Stimulated activated CD8-positive, alpha-beta memory T cell treated with anti-CD3 and anti-CD28 coated beads, Interleukin-15, amount 100 ng/mL, for 1 hour (primary cell): ENCODE measurements at places on chromosomes 7 and 10.

DNA sequence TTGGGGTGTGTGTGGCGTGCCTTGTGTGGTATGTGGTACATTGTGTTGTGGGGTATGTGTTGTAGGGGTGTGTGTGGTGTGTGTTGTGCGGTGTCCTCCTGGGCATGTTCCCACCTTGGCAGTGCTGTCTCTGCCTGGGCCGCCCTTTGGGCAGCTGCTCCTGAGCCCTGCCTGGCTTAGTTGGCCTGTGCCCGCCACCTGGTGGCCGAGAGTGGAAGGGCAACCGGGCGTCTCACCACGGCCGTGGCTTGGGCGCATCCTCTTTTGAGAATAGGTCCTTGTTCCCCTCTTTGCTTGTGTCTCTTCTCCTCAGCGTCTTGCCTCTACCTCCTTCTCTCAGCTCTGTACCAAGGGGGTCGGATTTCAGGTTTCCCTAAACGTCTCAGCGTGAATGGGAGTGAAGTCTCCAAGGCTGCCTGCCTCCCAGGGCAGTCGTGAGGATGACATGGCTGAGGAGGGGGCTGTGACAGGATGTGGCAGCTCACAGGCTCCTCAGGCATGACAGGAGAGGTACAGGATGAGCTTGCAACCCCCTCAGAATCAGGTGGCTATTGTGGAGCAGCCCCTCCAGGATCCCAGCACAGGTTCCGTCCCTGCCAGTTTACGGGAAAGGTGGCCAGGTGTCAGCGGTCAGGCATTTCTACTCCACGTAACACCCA, 98.4 kb upstream of the PODXL start:
- DNase-seq, result peak; percentile 62

DNA sequence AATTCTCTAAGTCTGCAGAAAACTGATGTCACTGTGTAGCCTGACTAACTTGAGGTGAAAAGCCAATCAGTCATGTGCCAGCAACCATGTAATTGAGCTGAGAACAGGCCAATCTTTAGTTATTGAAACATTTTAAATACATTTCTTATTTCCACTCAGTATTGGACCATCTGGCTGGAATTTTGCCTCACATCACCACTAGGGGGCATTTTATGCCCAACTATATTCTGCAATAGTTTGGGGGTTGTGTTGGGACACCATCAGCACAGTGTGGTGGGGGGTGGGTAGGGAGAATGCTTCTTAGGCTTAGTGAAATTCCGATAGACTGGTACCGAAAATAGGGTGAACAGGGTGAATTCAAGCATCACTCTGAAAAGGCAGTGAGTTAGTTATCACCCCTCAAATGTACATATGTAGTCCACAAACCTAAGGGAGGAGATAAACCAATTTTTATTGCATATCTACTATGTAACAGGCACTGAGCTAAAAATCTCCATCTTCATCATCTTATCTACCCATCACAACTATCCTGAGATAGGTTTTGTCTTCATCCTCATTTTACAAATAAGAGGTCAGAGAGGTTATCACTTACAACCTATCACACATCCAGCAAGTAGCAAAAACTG, 17.8 kb downstream of the NPSR1 start:
- no peak for DNase-seq

GRCh38 chr7:48505051-48505450, 333.8 kb downstream of the ABCA13 start:
- no peak for DNase-seq

GRCh38 chr10:30974355-30974754, 57.3 kb downstream of the ZNF438 start:
- no peak for DNase-seq

GRCh38 chr10:102467971-102468438, 16.7 kb upstream of the C10orf95 start:
- no peak for DNase-seq

DNA sequence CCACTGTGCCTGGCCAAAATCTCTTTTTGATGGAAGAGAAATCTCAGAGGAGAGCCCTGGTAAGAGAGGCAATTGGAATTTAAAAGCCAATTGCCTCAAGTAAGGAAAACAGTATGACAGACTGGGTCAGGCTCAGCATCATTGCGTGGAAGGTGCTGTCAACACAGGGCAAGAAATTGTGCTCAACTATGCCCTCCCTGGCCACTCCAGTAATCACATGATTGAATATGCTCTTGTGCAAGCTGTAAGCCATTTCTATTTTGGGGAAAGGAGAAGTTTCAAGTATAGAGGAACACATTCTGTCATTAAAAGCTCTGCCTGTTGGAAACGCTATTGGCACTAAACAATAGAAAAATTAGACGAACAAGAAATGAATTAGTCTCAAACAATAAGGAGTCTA, 1127.7 kb downstream of the REEP3 start:
- no peak for DNase-seq

DNA sequence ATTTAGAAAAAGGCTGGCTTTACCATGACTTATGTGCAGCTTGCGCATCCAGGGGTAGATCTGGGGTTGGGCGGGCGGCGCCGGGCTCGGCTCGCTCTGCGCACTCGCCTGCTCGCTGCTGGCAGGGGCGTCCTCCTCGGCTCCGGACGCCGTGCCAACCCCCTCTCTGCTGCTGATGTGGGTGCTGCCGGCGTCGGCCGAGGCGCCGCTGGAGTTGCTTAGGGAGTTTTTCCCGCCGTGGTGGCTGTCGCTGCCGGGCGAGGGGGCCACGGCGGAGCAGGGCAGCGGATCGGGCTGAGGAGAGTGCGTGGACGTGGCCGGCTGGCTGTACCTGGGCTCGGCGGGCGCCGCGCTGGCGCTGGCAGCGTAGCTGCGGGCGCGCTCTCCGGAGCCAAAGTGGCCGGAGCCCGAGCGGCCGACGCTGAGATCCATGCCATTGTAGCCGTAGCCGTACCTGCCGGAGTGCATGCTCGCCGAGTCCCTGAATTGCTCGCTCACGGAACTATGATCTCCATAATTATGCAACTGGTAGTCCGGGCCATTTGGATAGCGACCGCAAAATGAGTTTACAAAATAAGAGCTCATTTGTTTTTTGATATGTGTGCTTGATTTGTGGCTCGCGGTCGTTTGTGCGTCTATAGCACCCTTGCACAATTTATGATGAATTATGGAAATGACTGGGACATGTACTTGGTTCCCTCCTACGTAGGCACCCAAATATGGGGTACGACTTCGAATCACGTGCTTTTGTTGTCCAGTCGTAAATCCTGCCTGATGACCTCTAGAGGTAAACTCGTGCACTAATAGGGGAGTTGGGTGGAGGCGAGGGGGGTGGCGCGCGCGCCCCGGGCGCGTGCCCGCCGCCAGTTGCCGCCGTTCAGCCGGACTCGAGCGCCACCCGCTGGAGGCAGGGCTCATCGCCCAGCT, at the start of gene HOXA5:
TSS of gene HOXA5 (minus strand) at position 659 of the 927 bp plus-strand sequence. CDS start at position 585, 74 bp downstream.
- no peak for DNase-seq
